NCI-H345 (cell line): ENCODE measurements at places on chromosomes 3 and 15.

GRCh38 chr3:196599734-196600128, 31.3 kb downstream of the FBXO45 start:
- no peak for DNase-seq

DNA sequence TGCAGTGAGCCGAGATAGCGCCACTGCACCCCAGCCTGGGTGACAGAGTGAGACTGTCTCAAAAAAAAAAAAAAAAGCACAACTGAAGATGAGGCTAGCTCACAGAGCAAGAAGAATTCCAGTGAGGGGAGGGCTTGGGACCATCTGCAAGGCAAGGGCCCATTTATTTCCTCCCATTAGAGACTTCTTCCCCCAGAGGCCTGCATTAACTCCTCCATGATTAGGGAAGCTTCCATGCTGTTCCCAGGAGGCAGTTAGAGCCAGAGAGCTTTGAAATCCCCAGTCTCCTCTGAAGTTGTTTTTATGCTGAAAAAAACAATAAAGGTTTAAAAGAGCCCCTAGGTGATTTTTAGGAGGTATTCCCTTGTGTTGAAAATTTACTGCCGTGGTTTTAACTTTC, 54.3 kb upstream of the ADCY5 start:
- no peak for DNase-seq

DNA sequence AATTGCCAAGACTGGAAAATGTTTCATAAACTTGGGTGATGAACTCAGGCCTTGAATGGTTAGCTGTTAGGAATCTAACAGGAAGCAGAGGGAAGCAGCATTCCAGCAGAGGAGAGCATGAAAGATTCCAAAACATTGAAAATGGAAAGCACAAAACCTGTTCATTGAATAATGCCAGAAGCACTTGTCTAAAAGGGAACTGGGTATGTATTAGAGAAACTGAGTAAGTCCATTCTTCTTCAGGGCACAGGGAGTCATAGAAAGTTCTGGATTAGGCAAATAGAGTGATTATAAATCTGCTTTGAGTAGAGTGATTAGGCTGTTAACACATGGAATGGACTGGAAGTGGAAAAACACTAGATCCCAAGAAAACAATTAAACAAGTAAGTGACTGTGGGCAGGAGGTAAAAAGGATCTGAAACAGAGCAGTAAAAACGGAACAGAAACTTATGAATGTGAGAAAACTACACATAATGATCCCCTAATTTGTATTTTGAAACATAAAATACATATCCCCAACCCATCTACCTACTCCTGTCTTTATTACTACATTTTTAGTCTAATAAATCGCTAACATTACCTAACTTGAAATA, 343.4 kb downstream of the TBC1D5 start:
- DNase-seq: no peak

GRCh38 chr3:66227915-66228314, 7.1 kb downstream of the SLC25A26 start:
- DNase-seq: no peak
